ENCODE measurements at places on chromosomes 1 and 21.

DNA sequence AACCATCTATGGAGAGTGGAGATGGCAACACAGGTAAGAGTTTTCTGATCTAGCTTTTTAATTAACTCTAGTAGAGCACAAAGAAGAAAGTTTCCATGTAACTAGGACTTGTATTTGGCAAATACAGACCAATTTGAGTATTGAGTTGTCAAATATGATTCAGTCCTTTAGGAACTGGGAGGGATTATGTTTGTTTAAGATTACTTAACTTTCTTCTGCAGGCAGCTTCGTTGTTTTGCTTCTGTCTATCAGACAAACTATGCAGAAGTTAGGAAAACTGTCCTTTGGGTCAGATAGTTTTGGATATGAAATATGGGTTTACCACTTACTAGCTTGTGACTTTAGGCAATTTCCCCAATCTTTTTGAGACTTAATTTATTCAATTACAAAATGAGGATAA, 111.8 kb downstream of the POU2F1 start:
- no peak for DNase-seq

GRCh38 chr1:34156739-34157138, 8.3 kb downstream of the CSMD2 start:
- DNase-seq: no peak

- no peak for DNase-seq
These were observed 51.2 kb upstream of the SMYD2 start for GRCh38 chr1:214229736-214230135.

- DNase-seq: no peak
These were observed 96.8 kb upstream of the PALMD start for GRCh38 chr1:99548943-99549605.

- peak; percentile 70 for DNase-seq
These were observed at the start of gene LRRC8D for GRCh38 chr1:89820422-89821321. Gene LRRC8D (plus strand): TSS chr1:89821032. CDS start chr1:89933069, 112,037 bp downstream.

DNA sequence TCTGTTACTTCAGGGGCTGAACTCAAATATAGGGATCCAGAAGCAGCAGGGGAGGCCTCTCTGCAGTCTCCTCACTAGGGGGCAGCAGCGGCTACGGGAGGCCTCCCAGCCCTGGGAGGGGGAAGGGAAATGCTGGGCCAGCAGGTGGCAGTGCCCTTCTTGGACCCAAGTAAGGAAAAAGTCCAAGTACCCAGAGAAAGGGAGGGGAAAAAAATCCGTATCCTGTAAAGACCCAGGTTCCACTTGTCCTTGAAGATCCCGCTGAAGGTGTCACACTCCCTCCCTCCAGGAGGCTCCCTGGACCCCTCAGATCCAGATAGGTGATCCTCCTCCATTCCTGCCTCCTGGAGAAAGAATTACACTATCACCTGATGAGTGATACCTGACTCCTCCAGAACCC, 14.1 kb upstream of the NUAK2 start:
- peak; percentile 77 for DNase-seq

DNA sequence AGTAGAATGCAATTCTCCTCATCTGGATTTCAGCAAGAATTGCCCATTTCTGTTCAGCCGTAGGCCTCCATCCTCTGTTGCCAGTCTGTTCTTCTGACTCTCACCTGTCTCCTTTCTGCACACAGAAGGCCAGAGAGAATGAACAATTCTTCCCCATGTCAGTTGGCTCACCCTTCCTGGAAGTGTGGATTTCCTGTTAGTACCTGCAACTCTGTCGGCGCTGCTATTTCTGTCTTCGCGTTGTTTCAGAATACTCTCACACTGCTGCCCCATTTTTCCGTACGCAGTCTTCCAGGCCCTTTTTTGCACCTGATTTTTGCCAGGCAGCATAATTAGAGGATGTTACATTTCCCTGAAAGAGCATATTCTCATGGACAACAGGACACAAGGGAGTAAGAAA, 200.7 kb downstream of the FGGY start:
- no peak for DNase-seq

GRCh38 chr1:38608202-38608864, 251.2 kb downstream of the RRAGC start:
- no peak for DNase-seq

- no peak for DNase-seq
These were observed 610.8 kb downstream of the SMYD3 start for GRCh38 chr1:245896258-245896657.

DNA sequence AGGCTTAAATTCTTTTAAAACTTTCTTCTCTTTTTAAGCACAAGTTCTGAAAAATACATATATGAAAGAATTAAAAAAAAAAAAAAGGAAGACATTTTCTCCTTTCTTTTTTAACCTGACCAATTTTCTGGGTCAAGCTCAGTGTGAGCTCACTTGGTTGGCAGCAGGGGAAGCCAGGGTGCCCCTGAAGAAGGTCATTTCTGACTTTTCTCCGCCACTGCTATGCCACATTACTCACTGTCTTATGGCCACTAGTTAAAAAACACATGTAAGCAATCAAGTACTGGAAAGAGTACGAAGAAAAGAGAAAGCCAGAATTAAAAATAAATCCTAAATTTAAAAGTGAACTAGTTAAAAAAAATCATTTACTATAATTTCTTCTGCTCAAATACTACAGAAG, 275.0 kb downstream of the NEGR1 start:
- DNase-seq: no peak

GRCh38 chr1:243253926-243254232, 1.2 kb downstream of the CEP170 start:
- no peak for DNase-seq

DNA sequence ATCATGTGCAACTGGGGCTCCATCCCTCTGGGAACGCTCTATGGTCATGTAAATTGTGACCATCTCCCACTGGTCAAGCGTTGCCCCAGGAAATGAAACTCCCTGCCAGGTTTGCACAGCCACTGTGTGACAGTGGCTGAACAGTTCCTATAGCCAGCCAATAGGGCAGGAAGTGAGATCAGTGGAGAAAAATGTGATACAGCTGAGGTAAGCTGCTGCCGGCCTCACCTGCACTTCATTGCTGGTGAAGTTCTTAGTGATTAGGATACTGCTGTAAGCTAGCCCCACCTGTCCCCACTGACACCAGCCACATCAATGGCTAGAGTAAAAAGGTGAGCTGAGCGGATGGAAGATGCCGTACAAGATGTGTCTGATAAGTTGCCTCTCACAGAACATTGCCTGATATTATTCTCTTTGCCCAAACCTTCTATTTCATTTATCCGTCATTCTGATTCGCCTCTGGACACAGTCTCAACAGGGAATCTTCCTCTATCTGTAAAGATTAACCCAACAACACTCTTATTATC, 38.4 kb upstream of the CDC42BPA start:
- DNase-seq: no peak

- DNase-seq: no peak
These were observed 870.7 kb downstream of the LRRIQ3 start for GRCh38 chr1:73327180-73327793.

GRCh38 chr21:44509539-44509938, 30.5 kb downstream of the KRTAP10-1 start:
- DNase-seq: no peak

All from activated T-cell treated with anti-CD3 and anti-CD28 coated beads, Interleukin-2, amount 50 U/mL, for 1 hour (primary cell).